ENCODE measurements at places on chromosomes 4 and X.
A peak's percentile ranks its signal among the peaks of the same experiment; 100 is the strongest.

DNA sequence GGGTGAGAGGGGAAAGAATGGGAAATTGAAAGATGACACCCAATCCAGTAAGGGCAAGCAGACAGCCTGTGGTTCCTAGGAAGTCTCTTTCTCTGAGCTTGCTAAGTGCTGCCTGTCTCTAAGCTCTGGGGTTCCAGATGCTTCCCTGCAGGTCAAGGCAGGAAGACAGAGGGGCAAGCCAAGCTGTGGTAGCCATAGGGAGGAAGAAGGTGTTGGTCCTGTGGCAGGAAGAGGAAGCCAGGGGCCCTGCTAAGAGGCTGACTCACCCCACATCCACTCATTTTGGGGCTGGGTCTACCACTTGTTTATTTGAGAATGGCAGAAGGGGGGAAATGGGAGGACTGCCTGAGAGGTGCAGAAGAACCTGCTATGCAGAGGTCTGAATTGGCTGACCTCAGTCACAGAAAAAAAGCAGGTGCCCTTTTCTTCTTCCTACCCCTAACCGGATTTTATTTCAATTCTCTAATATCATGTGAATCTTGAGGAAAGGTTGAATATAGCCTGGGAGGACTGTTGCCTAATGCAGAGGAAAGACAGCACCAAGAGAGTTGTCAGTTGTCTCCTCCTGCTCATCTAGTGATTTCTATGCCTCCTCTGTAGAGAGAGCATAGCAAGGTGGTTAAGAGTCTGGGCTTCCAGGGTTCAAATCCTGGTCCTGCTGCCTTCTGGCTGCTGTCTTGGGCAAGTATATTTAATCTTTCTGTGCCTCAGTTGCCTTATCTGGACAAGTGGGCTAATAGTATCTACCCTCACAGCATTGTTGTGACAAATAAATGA is 27.4 kb downstream of the HOPX start:
- DNase-seq, result no peak

DNA sequence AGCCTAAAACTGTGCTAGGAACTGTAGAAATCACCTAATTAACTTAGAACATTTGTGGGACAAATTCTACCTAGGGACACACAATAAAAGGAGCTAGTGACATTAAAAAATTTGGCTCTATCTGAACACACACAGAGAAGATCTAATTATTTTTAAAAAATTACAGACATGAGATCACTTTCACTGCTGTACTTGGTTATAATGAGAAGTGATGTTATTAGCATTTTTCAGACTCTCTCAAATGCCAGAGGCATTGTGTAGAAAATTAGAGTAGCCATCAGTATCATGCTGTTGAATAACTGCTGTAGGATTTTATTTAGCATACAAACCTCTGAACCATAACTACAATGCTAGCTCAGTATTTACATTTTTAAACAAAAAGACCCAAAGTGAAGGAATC is 109.1 kb upstream of the ANK2 start:
- no peak for DNase-seq

DNA sequence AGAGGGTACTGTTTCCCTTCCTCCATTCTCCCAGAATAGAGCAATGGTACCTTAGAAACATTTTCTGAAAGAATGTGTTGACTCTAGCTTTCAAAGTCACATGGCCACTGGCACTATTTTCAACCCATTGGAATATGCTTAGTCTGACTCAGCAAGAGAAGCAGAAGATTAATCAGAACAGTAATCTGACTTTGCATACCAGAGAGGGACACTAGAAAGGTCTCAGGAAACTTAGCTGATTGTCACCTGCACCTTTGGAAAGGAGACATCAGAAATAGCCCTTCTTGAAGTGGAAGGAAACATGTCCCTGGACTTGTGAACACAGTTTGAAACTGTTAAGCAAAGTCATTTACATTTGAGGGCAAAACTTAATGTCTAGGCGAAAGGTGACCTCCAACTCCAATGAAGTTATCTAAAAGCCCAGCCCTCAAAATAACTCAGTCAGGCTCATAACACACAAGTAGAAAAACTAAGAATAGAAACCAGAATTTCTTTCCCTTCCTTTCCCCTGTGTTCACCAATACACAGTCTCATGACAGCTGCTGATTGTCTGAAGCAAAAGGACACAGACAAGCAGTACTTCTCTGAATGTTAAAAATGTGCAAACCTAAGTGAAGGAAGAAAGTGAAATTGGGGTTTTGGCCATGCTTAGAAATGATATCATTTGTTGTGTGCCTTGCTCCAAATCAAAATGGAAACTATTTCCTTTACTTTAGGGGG is 270.8 kb downstream of the GRIA3 start:
- no peak for DNase-seq

DNA sequence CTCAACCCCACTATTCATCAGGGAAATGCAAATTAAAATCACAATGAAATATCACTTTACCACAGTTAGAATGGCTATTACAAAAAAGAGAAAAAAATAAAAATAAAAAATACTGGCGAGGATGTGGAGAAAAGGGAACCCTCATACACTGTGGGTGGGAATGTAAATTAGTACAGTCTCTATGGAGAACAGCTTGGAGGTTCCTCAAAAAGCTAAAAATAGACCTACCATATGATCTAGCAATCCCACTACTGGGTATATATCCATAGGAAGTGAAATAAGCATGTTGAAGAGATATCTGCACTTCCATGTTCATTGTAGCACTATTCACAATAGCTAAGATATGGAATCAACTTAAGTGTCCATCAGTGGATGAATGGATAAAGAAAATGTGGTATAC is 50.5 kb upstream of the PAGE1 start:
- no peak for DNase-seq

GRCh38 chrX:152656890-152657289 is 19.2 kb downstream of the GABRQ start:
- peak; percentile 10 for DNase-seq

- no peak for DNase-seq
Measured at GRCh38 chr4:31807036-31807435, 1086.9 kb downstream of the PCDH7 start.

DNA sequence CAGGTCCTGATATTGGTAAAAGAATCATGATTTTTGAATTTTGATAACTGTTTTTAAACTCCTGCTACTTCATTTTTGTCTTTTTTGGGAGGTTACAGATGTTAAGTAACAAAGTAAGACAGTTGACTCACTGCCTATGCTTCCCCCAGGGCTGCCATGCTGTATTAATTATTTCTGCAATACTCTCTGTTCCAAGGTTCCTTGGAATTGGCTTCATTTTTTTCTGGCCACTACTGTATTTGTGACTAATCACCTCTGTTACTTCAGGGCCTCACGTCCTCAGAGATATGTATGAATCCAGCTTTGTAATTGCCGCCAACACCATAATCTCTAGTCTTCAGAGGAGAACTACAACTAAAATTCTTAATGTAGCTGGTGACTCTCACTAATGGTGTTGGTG is 1729.3 kb downstream of the C4orf33 start:
- no peak for DNase-seq

GRCh38 chr4:19135895-19136633 is 1114.5 kb upstream of the LCORL start:
- no peak for DNase-seq

GRCh38 chrX:154806837-154807501 is 1.7 kb upstream of the MPP1 start:
- DNase-seq, result no peak

DNA sequence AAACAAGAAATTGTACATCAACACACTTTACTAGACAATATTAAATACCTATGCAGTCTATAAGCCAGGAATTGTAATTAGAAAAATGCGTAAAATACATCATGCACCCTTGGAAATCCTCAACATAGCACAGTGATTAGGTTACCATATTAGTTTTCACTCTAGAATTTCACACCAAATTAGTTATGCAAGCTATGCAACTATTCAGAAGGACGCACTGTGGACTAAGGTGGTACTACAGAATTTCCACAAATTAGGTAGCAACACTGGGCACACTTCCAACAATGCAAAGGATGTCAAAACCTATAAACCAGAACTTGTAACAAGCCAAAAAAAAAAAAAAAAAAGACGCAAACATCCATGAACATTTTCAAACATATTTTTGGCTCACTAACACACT is 71.1 kb upstream of the ZCCHC13 start:
- DNase-seq, result peak; percentile 27

DNA sequence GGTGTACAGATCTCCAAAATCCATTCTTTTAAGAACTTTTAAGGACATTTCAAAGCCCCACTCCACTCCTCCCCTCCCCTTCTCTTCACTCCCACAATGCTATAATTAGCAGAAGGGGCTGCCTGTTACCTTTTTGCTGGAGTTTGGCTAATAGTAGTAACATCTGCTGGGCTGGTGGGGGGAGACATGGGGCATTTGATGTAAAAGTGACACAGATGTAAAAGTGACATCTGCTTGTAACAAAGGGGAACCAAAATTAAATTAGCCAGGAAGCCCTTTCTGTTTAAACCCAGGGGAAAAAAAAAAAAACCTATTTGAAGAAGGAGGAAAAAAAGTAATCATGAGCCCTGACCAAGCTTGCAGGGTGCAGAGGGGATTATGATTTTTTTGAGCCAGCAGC is 5.4 kb upstream of the PHOX2B start:
- no peak for DNase-seq

DNA sequence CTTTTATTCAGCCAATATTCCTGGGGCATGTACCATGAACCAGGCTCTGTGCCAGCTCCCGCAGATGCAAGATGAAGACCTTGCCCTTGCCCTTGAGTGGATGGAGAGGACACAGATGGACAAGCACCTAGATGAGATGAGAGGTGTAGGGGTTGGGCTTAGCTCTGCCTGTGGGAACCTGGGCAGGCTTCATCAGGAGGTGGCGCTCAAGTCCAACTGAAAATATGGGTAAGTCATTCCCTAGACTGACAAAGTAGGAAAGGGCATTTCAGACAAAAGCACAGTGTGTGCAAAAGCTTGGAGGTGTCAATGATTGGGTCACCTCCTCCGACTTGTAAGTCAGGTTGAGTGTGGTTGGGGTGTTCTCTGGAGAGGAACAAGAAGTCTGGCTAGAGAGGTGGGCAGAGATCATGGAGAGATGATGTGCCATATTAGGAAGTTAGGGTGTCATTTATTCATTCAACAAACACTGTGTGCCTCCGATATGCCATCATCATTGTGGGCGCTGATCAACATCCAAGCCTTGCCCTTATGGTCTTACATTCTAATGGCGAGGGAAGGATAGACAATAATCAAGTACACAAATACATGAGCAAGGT is 64.6 kb downstream of the ANAPC4 start:
- DNase-seq, result peak; percentile 44

DNA sequence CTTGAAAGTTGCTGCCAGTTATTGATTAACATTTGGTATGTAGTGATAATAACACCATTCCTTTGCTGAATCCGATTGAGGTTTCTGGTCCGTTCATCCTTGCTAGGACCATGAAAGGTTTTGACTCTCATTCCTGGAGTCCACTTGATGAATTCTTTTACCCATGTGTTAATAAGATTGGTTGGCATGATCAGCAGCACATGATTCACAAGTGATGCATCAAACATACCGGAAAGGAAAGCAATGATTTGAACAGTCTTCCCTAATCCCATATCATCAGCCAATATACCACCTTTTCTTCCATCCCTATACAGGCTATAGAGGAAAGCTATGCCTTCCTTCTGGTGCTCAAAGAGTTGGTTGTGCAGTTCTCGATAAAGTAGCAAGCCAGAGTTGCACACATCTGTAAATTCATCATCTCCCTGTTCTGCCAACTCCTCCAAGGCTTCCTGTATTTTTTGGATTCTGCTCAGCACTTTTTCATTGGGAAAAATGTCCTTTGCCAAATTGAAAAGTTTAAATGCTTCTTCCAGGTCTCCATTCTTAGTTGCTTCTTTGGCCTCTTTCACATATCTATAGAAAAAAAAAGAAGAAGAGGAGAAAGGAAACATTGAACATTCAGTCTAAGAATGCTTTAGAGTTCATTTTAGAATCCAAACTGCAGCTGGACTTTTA is 26.7 kb downstream of the PIN4 start:
- no peak for DNase-seq

DNA sequence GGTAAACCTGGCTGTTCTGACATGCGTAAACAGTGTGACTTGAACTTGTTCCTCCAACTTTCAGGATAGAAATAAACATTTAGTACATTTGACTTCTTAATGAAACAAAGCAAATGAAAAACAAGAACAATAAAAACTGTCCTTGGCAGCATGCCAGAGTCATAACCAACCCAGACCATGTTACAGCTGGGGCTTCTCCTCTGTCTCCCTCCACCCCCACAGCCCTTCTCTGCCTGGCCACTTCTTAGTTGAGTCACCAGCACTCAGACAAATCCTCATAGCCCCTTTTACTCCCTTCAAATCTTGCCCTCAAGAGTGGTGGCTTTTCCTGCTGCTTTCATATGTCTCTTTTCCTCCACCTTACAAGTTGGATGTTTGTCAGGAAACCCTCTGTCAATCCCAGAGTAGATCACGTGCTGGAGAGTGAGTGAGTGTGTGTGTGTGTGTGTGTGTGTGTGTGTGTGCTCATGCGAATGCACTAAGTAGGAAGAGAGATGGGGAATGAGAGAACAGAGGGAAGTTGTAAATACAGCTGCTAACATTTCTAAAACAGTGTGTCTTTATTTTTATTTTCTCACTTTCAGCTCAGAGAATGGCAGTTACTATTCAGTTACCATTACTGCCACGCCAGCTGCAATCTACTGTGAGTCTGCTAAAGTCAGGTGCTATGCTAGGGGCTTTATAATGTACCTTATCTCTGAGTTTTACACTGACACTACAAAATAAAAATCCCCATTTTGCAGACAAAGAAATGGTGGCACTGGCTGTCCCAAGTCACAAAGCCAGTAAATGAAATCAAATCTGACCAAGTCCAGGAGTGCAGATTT is 15.0 kb downstream of the SCARB2 start:
- DNase-seq, result no peak

GRCh38 chr4:8221476-8221875 is 22.4 kb downstream of the SH3TC1 start:
- DNase-seq, result no peak

GRCh38 chr4:26083987-26084386 is 170.0 kb downstream of the SMIM20 start:
- no peak for DNase-seq

DNA sequence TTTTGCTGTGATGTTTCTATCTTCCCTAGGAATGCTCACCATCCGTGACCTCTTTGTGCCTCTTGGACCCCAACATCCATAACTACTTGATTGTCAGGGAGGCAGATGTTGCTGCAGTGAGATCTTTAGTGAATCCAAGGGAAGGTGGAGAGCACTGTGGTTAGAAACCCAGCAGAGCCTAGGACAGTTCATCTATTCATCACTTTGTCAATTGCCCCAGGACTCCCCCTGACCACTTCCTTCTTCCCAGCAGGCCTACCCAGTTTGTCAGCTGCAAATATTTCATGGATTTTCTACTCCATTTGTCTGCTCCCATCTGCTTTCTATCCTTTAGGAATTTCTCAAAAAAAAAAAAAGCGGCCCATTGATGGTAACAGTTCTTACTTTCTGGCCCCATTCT is 942.8 kb downstream of the PCDH7 start:
- DNase-seq, result no peak
